Endodermal cell (in vitro differentiated cells): ENCODE measurements at places on chromosomes 12 and 14.

DNA sequence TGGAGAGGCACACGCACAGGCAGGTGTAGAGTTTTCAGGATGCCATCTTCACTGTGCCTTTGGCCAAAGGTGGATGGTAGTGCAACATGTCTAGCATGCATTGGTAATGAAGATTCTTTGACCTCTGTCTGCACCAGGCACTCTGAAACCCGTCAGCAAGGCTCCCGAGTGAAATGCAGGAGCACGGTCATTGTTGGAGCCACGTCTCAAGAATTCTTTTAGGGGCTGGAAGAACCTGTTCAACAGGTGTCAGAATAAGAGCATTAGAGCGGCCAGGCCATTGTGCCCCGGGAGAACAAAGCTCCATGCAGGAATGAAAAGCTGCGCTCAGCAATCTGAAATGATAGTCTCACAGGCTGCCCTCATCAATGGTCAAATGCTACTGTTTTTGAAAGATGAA lies 40.2 kb upstream of the DICER1 start:
- peak; percentile 63 for DNase-seq

GRCh38 chr12:3223601-3224529 lies 146.7 kb downstream of the TSPAN9 start:
- no peak for DNase-seq

GRCh38 chr12:28941248-28941647 lies 207.8 kb upstream of the FAR2 start:
- DNase-seq: no peak

DNA sequence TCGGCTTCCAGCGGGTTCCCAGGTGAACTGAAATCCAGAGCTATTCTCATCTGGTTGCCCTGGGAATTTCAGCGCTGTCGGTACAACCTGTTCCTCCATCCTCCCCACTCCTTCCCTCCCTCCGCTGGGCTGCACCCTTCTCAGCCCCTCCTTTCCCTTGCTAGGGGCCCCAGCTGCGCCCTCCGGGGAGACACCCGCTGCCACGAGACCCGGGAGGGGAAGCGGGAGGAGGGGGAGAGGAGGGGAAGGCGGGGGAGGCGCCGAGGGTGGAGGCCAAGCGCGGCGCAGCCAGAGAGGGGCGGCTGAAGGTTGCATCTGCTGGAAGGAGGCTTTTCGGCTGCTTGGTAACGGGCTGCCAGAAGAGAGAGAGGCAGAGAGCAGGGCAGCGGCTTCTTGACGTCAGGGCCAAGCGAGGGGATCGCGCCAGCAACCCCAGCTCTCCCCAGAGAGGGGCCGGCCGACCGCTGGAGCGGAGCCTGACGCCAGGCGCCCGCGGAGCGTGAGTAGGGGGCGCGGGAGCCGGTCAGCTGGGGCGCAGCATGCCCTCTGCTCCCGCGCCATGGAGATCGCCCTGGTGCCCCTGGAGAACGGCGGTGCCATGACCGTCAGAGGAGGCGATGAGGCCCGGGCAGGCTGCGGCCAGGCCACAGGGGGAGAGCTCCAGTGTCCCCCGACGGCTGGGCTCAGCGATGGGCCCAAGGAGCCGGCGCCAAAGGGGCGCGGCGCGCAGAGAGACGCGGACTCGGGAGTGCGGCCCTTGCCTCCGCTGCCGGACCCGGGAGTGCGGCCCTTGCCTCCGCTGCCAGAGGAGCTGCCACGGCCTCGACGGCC lies at the start of gene KCNA5:
Gene KCNA5, plus strand, starts transcription at position 291 of the 831 bp plus-strand sequence. Its CDS starts 269 bp downstream, at position 560.
- DNase-seq: peak; percentile 88

DNA sequence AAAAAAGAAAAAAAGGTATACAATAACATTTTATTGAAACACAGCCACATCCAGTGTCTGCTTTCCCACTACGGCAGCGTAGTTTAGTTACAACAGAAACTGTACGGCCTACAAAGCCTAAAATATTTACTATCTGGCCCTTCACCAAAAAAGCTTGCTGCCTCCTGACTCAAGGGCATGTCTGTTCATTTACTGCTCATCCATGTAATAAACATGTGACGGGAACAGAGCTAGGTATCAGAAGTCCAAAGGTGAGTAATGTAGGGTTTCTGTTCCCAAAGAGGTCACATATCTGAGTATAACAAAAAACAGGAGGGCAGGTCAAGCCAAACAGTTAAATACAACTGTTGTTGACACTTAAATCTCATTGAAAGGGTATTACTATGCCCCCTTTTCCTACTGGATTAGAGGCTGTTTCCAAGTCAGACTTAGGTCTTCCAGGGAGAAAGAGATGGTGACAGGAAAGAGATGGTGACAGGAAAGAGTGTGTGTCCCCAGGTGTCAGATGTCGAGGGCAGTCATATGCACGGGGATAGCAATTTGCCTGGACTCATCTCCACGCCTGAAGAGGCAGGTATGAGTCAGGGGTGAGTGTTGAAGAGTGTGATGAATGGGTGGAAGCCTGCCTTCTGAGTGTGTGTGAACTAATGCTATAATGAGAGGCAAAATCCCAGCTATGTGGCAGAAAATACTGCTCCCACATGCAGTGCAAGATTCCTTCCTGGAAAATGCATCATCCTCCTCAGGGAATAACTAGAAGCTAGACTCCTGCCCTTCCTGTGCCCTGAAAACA lies 77.7 kb downstream of the MAP3K9 start:
- no peak for DNase-seq

DNA sequence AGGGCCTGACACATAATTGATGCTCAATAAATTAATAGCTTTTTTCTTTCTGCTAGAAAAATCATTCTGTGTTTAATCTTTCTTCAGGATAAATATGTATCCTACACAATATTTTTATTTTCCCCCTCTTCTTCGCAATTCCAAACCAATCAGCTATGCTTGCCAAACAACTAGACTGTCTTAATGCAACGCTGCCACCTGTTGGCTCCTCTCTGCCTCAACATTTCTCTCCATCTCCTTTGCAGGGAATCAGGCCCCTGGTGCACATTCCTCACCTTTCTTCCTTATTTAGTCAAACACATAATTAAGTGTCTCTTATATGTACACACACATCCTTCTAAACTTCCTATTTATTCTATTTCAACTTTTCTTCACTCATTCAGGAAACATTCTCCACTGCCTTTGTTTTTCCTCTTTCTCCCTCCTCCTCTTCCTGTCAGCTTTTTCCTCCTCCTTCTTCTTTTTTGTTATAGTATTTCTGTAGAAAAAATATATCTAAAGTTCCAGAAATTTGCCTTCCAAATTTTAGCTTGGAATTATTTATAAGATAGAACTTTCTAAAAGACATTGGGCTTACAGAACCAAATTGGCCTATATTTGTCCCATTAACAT lies 406.0 kb downstream of the PRKD1 start:
- DNase-seq: peak; percentile 82

DNA sequence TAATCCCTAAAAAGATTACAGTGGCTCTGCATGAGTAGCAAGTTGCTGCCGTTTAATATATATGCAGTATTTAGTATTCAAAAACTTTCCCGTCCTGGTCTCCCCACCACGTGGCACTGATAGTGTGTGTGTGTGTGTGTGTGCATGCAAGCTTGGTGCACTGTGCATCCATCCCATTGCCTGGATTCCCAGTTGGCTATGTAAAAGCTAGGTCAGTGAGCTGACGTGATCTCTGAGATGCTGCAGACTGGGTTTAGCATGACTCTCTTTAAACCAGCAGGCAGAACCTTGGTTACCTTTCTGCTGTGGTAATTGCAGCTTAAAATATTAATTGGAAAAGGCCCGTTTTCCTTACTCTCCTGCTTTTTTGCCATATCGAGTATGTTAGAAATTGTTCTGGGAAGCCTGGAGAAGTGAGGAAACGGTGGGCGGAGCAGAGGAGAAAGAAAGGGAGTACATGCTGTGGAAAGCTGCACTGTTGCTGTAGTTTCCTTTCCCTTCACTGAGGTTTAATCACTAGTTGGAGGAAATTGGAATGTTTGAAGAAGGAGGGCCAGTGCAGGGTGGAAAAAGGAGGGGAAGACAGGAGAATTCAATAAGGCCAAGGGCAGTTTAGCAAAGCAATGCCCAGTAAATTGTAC lies 4.0 kb upstream of the CNTN1 start:
- no peak for DNase-seq

DNA sequence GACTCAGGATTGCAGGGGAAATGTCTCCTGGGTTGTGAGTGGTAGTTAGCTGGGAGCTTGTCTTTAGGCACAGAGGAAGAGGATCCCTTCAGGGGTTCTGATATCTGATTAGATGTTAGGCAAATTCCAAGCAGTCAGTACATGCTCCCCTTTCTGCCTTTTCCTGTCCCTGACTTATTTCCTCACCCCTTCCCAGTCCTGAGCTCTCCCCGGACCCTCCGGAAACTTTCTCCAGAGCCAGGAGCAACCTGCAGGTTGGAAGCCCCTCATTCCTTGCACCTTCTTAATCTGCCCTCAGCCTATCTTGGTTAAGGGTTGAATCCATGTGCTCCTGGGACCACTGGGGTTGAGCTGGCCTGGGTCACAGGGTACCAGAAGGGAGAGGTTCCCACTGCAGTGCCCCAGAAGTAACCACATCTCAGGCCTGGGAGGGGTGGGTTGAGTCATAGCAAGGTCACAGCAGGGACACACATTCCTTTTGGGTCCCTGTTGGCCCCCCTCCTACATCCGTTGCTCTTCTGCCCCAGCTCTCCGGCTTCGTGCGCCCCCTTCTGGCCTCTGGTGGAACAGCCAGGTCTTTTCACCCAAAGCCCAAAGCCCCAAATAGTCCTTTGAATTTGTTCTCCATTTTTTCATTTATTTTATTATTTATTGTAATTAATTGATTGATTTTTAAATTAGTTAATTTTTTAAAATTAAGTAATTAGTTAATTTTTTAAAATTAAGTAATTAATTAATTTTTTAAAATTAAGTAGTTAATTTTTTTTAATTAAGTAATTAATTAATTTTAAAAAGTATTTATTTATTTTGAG lies 1.8 kb downstream of the IGFBP6 start:
- peak; percentile 98 for DNase-seq

DNA sequence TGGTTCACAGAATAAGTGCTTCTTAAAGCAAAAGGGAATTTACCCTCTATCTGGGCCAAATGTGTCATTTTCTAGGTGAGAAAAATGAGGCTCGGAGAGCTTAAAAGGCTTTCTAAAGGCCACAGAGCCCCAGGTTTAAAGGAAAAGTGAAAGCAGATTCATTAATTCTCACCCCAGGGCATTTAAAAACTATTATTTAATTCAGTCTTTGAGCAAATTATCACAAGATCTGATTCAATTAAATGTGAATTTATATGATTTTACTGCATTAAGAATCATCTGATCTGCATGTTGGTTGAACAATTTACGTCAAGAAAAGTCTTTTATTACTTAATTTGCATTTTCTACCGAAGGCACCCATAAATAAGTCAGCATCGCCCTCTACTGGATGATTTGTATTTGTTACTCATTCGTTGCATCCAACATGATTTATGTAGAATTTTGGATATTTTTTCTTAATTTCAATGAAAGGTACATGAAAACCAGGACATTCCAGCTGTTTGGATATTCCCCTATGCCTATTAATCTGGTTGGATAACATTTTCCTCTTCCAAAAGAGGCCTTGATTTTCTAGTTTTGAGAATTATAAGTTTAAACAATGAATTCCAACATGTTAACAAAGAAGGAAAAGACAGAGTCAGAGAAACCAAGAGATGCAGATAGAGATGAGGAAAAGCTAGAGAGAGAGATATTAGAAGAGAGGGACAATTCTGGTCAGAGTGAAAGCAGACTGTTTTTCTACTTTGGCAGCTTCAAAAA lies 19.1 kb upstream of the DHRS7 start:
- DNase-seq: no peak

GRCh38 chr14:92685784-92686355 lies 62.6 kb downstream of the LGMN start:
- no peak for DNase-seq

- no peak for DNase-seq
Observed at GRCh38 chr12:24898606-24899005, 50.3 kb downstream of the BCAT1 start.

DNA sequence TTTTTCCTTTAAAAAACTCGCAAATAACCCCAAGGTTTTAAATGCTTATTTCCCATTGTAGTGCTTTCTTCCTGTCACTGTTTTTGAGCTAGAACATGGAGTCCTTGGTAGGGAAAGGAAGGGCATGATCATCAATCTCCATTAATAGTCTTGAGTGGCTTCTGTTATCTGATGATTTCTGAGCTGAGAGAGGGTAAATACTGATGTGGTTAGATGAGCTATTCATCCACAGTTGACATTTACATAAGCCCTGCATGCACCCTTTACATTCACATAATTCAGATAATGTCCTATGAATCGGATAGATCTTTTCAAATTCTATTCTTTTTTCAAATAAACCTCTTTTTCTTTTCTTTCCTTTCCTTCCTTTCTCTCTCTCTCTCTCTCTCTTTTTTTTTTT lies 81.4 kb downstream of the NTN4 start:
- DNase-seq: no peak

DNA sequence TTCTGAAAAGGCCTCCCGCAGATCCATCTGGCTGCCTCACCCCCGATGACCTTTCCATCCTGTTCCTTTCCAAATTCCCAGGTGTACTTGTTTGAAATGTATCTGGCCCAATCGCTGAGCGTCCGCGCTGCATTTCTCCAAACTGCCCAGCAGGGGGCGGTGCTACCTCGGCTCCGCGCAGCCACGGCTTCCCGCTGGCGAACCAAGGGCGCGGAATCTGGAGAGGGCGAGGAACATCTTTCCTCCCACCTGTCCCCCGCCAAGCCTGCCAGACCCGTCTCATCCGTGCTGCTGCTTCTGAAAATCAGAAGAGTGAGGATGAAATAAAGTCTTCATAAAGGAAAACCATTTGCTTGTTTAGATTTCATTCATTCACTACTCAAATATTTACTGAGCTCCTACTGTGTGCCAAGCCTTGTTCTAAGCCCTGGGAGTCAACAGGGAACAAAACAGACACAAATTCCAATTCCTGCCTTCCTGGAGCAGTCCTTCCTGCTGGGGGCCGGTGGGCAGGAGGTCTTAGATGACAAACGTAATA lies 16.8 kb upstream of the MYL2 start:
- peak; percentile 98 for DNase-seq

- DNase-seq: no peak
Observed at GRCh38 chr14:100669468-100669867, 57.2 kb upstream of the DLK1 start.

GRCh38 chr12:84698576-84699333 lies 213.8 kb downstream of the SLC6A15 start:
- no peak for DNase-seq

GRCh38 chr12:27998170-27998569 lies 25.6 kb upstream of the PTHLH start:
- no peak for DNase-seq

GRCh38 chr12:89949457-89950195 lies 241.0 kb upstream of the ATP2B1 start:
- no peak for DNase-seq

DNA sequence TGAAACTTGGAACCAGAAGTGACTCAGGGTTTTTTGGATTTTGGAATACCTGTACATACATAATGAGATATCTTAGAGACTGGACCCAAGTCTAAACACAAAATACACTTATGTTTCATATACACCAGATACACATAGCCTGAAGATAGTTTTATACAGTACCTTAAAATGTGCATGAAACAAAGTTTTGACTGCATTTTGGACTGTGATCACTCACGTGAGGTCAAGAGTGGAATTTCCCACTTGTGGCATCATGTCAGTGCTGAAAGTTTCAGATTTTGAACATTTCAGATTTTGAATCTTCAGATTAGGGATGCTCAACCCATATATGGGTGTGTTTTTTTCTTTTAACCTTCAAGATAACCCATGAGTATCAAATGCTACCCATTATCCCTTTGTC lies 6.6 kb downstream of the SBNO1 start:
- DNase-seq: no peak

- DNase-seq: peak; percentile 11
Observed at GRCh38 chr12:130947028-130947613, 6.6 kb upstream of the ADGRD1 start.
